Stimulated activated CD8-positive, alpha-beta memory T cell treated with anti-CD3 and anti-CD28 coated beads, Interleukin-2, amount 100 ng/mL, for 1 hour (primary cell): ENCODE measurements at places on chromosomes 13 and 19.

DNA sequence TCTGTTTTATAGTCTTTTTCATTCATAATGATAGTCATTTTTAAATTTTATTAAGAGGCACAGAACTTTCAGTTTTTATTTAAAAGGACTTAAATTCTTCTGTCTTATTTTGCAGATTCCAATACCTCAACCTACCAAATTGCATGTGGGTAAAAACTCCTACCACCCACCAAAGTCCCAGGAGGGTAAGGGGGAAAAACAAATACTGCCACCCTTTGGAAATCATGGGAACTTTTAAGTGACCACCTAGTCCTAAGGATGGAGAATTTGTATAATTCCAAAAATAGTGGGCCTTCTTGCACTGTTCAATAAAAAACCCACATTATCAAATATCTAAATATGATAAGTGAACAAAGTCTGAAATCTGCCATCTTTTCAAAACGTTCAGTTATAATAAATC, 9.7 kb downstream of the SUPT20H start:
- no peak for DNase-seq

DNA sequence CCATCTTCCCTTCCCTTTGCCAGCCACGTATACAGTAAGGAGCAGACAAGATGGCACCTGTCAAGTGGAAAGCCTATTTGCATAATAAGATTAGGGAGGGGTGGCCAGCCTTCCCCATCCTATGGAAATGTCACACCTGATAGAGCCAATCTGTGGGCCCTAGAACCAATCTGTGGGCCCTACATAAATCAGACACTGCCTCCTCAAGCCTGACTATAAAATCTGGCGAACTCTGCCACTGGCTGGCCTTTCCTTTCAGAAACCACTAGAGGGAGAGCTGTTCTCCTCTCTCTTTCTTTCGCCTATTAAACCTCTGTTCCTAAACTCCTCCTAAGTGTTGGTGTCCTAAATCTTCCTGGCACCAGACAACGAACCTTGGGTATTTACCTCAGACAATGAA, 231.5 kb upstream of the KLHL1 start:
- no peak for DNase-seq

DNA sequence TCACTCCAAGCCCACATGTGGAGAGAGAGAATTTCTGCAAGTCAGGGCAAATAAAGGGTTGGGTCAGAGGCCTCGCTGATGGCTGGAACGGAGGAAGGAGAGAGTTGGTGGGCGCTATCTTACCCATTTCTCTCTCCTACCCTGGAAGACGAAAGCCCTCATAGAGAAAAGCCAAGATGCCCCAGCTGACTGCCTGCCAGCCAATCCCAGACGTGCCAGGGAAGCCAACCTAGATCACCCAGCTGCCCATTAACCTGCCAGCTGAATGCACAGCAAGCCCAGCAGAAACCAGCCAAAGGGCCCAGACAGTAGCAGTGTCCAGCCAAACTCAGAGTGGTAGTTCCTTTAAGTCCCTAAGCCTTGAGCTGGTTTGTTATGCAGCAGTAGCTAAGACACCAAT, 167.0 kb upstream of the ZNF507 start:
- no peak for DNase-seq

- DNase-seq: peak; percentile 69
Observed at GRCh38 chr13:41960637-41961465, at the start of gene VWA8. Gene VWA8, minus strand, starts transcription at chr13:41961109. Its CDS starts 94 bp downstream, at chr13:41961015.

GRCh38 chr13:27919934-27920676, at the start of gene PDX1:
Gene PDX1, plus strand, starts transcription at chr13:27920000. Its CDS starts 139 bp downstream, at chr13:27920139.
- no peak for DNase-seq

- DNase-seq: no peak
Observed at GRCh38 chr19:55656988-55657747, 2.3 kb downstream of the U2AF2 start.

- DNase-seq: no peak
Observed at GRCh38 chr13:39516096-39516495, 86.9 kb downstream of the LHFPL6 start.

- no peak for DNase-seq
Observed at GRCh38 chr13:46615888-46616531, 63.0 kb downstream of the LRCH1 start.

- no peak for DNase-seq
Observed at GRCh38 chr13:30093236-30093635, 214.1 kb downstream of the KATNAL1 start.

- no peak for DNase-seq
Observed at GRCh38 chr19:440391-441212, 20.2 kb downstream of the SHC2 start.

GRCh38 chr19:14164724-14165493, 28.5 kb upstream of the ASF1B start:
- DNase-seq: no peak

- no peak for DNase-seq
Observed at GRCh38 chr19:5148794-5149190, 179.9 kb downstream of the KDM4B start.

- no peak for DNase-seq
Observed at GRCh38 chr19:1847348-1847683, 967 bp downstream of the REXO1 start.

DNA sequence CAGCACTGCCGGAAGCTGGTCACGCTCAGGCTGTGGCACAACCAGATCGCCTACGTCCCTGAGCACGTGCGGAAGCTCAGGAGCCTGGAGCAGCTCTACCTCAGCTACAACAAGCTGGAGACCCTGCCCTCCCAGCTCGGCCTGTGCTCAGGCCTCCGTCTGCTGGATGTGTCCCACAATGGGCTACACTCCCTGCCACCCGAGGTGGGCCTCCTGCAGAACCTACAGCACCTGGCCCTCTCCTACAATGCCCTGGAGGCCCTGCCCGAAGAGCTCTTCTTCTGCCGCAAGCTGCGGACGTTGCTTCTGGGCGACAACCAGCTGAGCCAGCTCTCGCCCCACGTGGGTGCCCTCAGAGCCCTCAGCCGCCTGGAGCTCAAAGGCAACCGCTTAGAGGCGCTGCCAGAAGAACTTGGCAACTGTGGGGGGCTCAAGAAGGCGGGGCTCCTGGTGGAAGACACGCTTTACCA, 3.2 kb upstream of the MAP2K7 start:
- no peak for DNase-seq

DNA sequence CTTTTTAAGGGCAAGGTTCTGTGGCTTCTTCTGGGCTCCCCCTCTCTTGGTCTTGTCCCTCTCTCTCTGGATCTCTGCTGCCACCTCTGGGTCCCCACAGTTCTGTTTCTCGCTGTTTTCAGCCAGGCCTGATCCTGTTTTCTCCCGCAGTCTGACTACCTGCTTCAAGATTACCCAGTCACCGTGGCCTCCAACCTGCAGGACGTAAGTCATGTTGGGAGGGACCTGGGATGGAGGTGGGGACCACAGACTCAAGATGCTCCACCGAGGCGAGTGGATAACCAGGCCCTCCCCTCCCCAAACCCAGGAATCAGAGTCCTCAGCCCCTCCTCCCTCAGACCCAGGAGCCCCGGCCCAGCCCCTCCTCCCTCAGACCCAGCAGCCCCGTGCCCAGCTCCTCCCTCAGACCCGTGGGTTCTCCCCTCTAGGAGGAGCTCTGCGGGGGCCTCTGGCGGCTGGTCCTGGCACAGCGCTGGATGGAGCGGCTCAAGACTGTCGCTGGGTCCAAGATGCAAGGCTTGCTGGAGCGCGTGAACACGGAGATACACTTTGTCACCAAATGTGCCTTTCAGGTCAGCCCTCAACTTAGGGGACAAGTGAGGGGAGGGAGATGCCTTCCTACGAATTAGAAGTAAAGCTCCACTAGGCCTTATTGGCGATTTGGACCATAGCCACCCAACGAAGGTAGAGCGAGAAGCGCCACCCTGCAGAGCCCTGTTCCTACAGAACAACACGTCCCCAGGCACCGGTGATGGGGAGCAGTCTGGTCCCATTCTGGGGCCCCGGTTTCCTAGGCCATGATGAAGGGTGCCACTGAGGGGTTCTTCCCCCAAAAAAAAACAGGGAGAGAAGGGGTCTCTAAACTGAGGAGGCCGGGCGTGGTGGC, 2.2 kb downstream of the FLT3LG start:
- DNase-seq: peak; percentile 47

DNA sequence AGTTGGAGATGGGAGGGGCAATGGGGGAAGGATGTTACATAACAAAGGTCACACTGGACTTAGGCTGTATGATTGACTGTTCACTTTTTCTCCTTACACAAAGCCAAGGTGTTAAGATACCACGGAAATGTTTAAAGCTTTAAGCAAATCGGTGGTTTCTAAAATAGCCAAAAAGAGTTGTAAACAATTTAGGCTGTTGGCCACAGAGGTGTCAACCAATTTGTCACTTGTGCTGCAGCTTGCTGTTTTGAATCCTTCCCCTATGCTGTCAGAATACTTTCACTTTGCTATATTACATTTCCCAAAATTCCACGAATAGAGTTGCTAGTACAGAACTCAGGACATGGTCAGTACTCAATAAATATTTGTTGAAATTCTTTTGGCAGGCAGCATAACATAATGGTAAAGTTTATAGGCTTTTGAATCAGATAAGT, 149.3 kb downstream of the VWA8 start:
- DNase-seq: no peak

DNA sequence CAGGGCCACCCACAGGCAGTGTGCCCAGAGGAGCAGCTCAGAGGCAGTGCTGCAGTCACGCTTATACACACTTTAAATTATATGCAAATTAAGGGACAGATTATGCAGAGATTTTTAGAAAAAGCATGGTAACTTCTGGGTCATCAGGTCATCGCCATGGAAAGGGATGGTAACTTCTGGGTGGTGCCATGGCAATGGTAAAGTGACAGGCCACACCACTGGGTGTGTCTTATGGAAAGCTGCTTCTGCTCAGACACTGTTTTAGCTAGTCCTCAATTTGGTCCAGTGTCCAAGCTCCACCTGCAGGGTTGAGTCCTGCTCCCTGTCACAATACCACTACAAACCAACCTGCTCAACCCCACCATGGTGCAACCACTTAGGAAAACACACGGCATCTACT, 29.9 kb upstream of the LSM14A start:
- no peak for DNase-seq

DNA sequence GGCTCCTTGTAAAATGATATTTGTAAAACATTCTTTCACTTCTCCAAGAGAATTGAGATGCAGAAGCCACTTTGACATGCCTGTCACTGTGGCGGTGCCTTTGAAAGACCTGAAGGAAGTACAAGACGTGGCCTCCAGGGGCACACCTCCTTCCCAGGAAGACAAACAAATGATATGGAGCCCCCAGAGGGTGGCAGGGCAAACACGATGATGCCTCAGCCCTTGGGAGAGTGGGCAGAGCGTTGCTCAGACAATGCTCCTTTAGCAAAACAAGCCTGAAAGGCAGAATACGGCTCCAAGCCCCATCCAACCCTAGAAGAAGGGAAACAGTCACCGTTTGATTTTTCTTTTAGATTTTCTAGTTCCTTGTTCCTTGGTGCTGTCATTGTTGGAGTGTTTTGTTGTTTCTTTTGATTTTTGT, 9.2 kb upstream of the ATP12A start:
- DNase-seq: no peak

GRCh38 chr19:33780746-33781145, 15.9 kb upstream of the KCTD15 start:
- no peak for DNase-seq

DNA sequence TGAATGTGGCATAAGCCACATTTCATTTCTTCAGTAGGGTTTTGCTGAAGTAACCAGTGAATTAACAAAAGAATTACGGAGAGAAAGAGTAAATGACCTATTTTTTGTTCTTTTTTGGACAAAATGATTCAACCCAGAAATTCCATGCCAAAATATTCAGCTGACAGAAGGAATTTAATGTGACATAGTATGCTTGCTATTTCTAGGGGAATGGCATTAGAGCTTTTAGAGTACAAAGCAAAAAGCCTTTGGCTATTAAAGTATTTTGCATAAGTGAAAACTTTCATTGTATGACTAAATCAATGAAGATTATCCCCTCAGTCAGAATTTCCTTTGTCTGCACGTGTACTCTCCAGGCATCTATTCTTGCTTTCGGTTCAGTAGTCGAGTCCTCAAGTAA, 465.3 kb downstream of the COG6 start:
- no peak for DNase-seq

DNA sequence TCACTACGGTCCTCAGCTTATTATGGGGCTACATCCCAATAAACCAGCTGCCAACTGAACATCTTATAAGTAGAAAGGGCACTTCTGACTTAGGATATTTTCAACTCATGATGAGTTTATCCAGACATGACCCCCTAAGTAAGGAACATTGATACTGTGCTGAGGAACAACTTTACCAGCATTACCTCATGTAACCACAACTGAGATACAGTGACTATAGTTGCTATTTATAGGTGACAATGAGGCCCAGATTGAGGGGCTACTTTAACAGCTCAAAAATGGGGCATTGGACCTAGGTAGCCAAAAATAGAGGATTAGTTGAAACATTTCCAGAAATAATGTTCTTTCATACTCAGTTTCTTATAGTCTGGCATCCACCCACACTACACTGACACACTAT, 26.8 kb downstream of the SKA3 start:
- DNase-seq: no peak

GRCh38 chr19:8506402-8506957, 4.0 kb upstream of the PRAM1 start:
- DNase-seq: no peak

DNA sequence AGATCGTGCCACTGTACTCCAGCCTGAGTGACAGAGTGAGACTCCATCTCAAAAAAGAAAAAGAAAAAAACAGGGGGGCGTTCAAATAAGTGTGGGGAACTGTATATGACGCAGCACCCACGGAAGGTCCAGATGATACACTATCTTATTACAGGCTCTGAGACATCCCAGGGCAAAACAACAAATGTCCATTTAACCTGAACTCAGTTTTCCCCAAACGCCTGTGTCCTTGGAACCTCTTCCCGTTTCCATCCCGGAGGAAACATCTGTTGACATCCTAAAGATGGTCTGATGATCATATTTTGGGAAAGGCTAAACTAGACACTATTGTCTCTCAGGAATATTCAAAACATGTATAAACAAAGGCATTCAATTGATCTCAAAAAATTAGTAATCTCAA, 72.4 kb downstream of the COL4A1 start:
- no peak for DNase-seq

GRCh38 chr19:45499196-45500180, 1.2 kb downstream of the PPM1N start:
- DNase-seq: no peak

- no peak for DNase-seq
Observed at GRCh38 chr19:18894254-18895037, 1.5 kb downstream of the CERS1 start.

- no peak for DNase-seq
Observed at GRCh38 chr13:53907891-53908290, 879.3 kb downstream of the OLFM4 start.

GRCh38 chr13:110714797-110715394, 1.4 kb downstream of the ING1 start:
- peak; percentile 34 for DNase-seq

- DNase-seq: no peak
Observed at GRCh38 chr13:64756621-64757020, 2473.5 kb downstream of the PCDH9 start.

- DNase-seq: no peak
Observed at GRCh38 chr13:27599845-27600553, 20.3 kb downstream of the LNX2 start.

DNA sequence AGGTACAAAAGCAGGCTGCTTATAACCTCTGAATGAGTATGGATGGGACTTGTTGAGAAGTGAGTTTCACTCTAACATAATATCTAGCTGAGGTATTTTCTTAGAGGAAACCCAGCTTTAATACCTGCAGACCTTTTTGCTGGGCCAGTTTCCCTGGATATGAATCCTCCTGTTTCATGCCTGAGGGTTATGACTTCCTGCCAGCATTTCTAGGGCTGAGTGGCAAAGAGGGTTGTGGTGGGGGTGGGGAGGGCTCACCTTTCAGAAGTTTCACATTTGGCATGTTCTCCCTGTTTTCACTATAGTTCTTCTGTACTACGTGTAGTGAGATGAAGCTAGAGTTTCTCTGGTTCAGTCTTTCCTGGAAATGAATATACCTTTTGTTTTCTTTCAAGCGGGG, 73.7 kb downstream of the LACC1 start:
- no peak for DNase-seq
